ENCODE measurements at places on chromosomes 13 and 19.

DNA sequence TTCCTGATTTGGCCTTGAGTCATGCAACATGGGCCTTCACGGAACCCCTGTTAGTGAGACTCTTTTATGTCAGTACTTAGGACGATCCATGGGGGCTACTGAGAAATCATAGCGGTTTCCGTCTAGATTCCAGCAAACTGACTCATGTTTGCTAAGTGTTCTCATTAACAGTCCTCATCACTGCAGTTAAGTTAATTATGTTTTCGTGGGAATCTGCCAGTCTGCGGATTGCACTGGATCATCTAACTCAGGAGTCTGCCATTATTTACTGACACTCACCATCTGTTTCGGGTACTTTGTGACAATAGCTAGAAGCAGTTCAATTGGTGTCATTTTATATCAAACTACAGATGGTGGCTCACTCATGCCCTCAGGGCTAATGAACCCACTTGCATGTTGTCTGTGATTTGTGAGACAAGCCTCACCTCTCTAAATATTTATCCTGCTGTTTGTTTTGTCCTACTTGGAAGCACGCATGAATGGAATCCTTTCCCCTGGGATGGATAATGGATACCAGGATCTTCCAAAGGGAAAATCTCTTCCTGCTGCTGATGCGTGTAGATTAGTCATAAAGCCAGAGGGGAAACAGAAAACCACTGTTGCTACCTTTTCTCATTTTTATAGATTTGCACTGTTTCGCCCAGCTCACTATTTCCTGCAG lies 61.8 kb downstream of the RAB20 start:
- no peak for DNase-seq

DNA sequence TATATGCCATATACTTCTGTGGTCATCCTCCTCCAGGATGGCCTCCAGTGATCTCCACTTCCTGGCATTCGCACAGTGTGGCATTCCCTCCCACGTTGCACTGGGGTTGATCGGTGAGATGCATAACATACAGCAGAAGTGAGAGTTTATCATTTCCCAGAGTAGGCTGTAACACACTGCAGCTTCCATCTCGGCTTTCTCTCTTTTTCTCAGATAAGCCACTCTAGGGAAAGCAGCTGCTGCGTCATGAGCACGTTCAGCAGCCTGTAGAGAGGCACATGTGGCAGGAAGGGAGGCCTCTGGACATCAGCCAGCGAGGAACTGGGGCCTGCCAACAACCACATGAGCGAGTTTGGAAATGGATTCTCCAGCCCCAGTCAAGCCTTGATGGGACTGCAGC lies 807.1 kb downstream of the DIAPH3 start:
- no peak for DNase-seq

- no peak for DNase-seq
These were observed 379.7 kb downstream of the GPC5 start for GRCh38 chr13:91778123-91778522.

DNA sequence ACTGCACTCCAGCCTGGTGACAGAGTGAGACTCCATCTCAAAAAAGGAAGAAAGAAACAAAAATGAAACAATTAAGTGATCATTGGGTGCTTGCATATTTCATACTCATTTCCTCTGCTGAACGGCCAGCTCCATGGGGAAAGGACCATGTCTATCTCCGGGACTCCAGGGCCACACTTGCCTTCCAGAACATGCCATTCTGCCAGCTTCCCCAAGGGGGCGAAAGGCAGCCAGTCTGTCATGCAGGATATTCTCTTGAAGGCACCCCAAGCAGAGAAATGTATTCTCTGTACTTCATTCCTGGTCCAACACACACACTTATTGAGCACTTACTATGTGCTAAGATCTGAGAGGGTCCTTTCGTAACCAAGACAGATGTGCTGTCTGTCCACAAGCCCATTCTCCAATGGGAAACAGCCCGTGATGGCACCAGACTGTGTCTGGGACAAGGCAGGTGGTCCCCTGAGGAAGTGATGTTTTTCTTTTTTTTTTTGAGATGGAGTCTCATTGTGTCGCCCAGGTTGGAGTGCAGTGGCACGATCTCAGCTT lies 10.2 kb upstream of the CARM1 start:
- no peak for DNase-seq

GRCh38 chr19:19446655-19447437 lies 41.4 kb downstream of the GATAD2A start:
- DNase-seq, result no peak

- DNase-seq, result peak; percentile 88
These were observed 82.9 kb upstream of the CACNA1A start for GRCh38 chr19:13588957-13589833.

DNA sequence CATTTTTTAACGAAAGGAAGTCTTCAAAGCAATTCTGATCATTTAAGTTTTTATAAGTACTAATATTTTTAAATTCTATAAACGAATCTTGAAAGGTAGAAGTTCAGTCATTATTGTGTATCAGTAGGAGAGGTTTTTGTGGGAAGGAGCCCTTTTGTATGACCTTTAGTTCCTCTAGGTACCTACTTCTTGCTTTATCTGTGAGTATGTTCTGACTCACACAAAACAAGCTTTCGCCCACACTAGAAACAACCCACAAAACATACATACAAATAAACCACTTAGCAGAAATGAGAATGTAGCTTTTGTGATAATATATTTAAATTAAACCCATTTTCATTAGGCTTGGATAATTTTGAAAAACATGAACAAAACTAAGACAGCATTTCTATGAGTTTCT lies 27.8 kb downstream of the ERCC5 start:
- DNase-seq, result no peak

GRCh38 chr19:12938779-12939601 lies 581 bp downstream of the CALR start:
- no peak for DNase-seq

GRCh38 chr19:53696951-53697350 lies 65.2 kb downstream of the DPRX start:
- DNase-seq, result no peak

GRCh38 chr13:64640002-64640401 lies 2590.1 kb downstream of the PCDH9 start:
- DNase-seq, result peak; percentile 48

DNA sequence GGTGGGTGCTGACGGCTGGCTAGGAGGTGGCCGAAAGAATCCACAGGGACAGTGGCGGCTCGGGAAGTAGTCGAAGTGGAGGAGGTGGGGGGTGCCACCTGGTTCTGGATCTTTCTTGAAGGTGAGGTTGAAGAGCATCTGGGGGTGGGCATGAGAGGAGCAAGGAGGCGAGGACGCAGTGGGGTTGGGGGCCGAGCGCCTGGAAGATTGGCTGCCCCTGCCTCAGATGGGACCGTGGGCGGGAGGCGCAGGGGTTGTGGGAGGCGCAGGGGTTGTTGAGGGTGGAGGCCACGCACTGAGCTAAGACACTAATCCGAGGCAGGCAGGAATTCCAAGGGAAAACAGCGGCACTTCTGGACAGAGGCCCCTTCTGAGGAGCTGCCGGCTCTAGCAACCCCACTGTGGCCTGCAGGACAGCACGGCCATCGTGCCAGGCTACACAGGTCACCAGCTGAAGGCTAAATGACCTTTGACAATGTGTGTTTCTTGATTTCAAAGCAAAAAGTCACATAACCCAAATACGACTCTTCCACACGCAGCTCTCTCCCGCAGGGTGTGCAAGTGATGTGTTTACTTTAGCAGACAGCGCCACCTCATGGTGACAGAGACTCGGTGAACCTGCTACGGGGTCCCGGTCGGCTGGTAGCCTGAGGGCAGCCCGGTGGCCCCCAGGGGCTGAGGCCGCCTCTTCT lies 44.1 kb upstream of the RANBP3 start:
- peak; percentile 86 for DNase-seq

DNA sequence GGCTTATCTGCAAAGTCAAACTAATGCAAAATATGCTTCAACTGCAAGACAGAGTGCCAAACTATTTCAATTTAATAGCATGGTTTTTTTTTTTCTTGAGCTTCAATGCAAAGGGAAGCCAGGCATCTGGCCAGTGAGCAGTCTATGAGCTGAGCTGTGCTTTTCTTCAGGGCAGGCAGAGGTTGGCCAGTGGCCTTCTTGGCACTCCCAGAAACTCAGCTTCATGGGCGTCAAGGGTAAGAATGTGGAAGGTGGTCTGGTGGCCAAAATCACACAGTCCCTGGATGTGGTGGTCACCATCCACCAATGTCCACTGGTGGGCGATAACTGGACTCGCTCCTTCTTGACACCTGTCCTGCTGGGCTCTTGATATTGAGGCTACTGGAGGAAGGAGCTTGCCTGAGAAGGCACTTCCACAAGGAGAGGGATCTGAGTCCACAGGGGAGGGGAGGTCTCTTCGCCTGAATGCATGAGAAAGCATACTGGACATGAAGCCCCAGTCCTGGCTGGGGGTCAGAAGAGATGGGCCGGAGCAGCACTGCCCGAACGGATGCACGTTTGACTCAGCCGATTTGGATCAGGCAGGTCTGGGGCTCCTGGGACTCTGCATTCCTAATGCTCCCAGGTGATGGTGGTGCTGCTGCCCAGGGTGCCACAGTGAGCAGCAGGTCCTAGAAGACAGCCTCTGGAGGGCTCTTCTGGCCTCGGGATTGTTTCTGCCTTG lies 17.1 kb downstream of the COL4A2 start:
- no peak for DNase-seq

DNA sequence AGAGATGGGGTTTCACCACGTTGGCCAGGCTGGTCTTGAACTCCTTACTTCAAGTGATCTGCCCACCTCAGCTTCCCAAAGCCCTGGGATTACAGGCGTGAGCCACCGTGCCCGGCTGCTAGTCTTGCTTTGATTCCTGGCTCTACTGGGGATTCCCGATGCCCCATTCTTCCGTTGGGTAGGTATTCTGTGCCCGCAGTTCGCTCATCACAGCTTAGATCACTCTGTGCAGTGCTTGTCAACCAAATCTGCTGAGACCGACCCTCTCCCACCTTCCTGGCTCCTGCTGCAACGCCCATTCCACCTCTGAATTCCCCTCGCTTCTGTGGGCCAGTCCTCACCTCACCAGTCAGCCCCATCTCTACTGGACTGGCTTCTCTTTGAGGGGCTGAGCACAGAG lies 4.6 kb upstream of the ZNF414 start:
- DNase-seq, result no peak

GRCh38 chr13:73254827-73255226 lies 196.0 kb downstream of the KLF5 start:
- DNase-seq, result peak; percentile 7

GRCh38 chr13:37067874-37068273 lies 8.4 kb upstream of the SUPT20H start:
- no peak for DNase-seq

DNA sequence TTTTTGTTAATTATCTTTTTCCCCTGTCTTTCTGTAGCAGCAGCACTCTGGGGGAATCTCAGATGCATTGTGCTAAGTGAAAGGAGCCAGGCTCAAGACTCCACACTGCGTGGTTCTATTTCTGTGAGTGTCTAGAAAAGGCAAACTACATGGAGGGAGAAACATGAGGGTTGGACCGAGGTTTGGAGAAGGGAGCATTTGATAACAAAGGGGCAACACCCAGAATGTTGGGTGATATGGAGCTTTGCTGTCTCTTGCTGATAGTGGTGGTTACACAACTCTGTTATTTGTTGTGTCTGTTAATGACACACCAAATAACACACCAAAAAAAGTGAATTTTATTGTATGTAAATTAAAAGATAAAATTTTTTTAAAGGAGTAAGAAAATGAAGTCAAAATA lies 107.8 kb downstream of the COL4A2 start:
- DNase-seq, result no peak

- no peak for DNase-seq
These were observed 818.2 kb downstream of the UQCRFS1 start for GRCh38 chr19:28394725-28395124.

- no peak for DNase-seq
These were observed at the start of gene CLEC17A for GRCh38 chr19:14582894-14583340. Gene CLEC17A, plus strand, starts transcription at chr19:14583084. Its CDS starts 77 bp downstream, at chr19:14583161.

GRCh38 chr13:110221406-110222117 lies 85.4 kb downstream of the COL4A1 start:
- no peak for DNase-seq

GRCh38 chr13:63167699-63168337 lies 1752.2 kb upstream of the PCDH20 start:
- no peak for DNase-seq

- DNase-seq, result no peak
These were observed 5.6 kb upstream of the TEX29 start for GRCh38 chr13:111314852-111315251.

DNA sequence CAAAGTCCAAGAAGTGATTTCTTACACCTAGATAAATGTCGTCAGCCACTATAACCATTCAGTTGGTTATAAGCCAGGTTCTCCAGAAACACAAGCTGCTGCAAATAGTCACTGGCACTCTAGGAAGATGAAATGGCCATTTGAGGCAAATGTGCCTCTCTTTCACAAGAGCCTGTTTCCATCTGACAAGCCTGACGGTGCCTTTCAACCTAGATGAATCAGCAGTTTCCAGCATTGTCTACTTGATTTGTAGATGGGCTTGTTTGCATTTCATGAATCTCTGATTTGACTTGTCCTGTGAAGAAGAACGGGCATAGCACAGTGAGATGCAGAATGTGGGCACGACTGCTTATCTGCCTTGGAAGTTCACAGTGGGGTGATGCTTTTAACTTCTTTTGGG lies 327.2 kb downstream of the LMO7 start:
- no peak for DNase-seq
